Fibroblast of lung (primary cell): ENCODE measurements at places on chromosomes 4 and X. TPM values are rescaled to one million over a fixed set of nuclear protein-coding genes. Genes with fewer than 3 reads are reported as not detected.

DNA sequence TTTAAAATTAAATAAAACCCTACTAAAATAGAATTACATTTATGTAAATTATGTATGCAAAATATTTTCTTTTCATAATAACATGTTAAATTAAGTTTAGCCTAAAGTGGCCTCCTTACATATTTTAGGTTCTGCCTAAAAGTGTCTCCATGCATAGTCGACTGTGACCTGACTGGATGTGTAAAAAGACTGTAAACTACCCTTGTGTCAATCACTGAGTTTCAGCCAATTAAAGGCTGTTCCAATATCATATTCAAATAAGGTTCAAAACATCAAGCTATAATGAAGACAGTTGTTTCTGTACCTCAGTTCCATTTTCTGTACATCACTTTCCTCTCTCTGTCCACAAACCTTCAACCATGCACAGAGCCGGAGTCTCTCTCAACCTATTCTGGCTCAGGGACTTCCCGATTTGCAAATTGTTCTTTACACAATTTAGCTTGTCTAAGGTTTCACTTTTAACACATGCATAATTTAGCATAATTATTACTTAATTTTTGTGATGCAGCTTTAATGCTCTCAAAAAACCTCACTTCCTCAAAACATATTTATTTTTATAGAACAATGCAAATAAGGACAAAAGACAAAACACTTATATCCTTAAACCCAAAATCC lies 60.1 kb downstream of the SH3RF1 start:
- no peak overlapping the region for H3K4me3 ChIP-seq
- H3K4me1 ChIP-seq: peaks cover 5% of the 10 kb centered on the region
- no peak for DNase-seq
- peaks cover 3% of the 10 kb centered on the region for H3K36me3 ChIP-seq
- no peak overlapping the region for H3K27ac ChIP-seq
- H3K27me3 ChIP-seq: no peaks in the 10 kb centered on the region

The SH3D19 gene
- total RNA-seq: 17.7 and 31.4 TPM in 2 replicates

The MCUB gene
- total RNA-seq: 20.3 and 20.6 TPM in 2 replicates

GRCh38 chrX:6053141-6053540 lies 175.5 kb downstream of the NLGN4X start:
- H3K36me3 ChIP-seq: no peaks in the 10 kb centered on the region
- H3K4me1 ChIP-seq: no peaks in the 10 kb centered on the region
- no peaks in the 10 kb centered on the region for H3K27me3 ChIP-seq

- no peak overlapping the region for H3K27ac ChIP-seq
- no peaks in the 10 kb centered on the region for H3K27me3 ChIP-seq
- no peaks in the 10 kb centered on the region for H3K36me3 ChIP-seq
- no peak for DNase-seq
Measured at GRCh38 chr4:128256539-128256938, 31.1 kb downstream of the PGRMC2 start.

The IL13RA1 gene
- total RNA-seq: 54.2 and 67.4 TPM in 2 replicates

GRCh38 chr4:151198748-151199147 lies 78.2 kb upstream of the PRSS48 start:
- H3K27ac ChIP-seq: no peak overlapping the region
- no peaks in the 10 kb centered on the region for H3K36me3 ChIP-seq
- H3K4me1 ChIP-seq: peaks cover 3% of the 10 kb centered on the region
- DNase-seq: peak; percentile 86
- no peaks in the 10 kb centered on the region for H3K27me3 ChIP-seq
